ENCODE measurements at places on chromosomes 13 and 19.

DNA sequence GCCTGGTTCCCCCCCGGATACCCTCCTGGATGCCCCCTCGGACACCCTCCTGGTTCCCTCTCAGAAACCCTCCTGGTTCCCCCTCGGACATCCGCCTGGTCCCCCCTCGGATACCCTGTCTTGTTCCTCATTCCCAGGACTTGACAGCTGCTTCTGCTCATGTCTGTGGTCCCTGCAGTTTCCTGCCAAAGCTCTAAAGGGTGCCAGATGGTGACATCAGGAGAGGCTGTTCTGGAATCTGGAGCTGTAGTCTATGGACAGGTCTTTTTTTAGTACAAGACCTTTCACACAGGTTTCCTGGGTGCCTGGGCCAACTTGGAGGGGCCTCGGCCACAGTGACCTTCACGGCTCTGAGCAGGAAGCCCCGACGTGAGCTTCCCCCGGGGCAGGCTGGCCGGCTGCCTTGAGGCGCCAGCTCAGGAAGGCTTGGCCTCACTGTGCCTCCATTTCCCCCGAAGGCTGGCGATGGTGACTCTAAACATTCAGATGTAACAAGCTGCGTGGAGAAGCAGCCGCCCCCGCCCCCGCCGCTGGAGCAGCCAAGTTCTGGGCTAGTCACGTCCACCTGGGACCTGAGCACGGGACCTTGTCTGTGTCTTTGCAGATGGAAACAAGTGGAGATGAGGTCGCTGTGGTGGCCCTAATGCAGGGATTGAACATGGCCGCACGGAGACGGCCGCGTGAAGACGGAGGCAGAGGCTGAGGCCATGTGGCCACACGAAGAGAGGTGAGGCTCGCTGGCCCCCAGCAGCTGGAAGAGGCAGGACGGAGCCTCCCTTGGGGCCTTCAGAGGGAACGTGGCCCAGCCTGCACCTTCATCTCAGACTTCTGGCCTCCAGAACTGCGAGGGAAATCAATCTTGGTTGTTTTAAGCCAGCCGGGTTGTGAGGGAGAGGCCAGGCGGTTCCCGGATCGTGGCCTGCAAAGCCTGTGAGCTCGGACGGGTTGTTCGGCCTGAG, 12.7 kb downstream of the SGTA start:
- no peaks in the 10 kb centered on the region for H3K27me3 ChIP-seq
- peak; percentile 82 for ATAC-seq
- H3K4me1 ChIP-seq = no peaks in the 10 kb centered on the region
- H3K27ac ChIP-seq = peak overlapping the region; percentile 2
- peaks cover 50% of the 10 kb centered on the region for H3K36me3 ChIP-seq
- no peak overlapping the region for H3K4me3 ChIP-seq

DNA sequence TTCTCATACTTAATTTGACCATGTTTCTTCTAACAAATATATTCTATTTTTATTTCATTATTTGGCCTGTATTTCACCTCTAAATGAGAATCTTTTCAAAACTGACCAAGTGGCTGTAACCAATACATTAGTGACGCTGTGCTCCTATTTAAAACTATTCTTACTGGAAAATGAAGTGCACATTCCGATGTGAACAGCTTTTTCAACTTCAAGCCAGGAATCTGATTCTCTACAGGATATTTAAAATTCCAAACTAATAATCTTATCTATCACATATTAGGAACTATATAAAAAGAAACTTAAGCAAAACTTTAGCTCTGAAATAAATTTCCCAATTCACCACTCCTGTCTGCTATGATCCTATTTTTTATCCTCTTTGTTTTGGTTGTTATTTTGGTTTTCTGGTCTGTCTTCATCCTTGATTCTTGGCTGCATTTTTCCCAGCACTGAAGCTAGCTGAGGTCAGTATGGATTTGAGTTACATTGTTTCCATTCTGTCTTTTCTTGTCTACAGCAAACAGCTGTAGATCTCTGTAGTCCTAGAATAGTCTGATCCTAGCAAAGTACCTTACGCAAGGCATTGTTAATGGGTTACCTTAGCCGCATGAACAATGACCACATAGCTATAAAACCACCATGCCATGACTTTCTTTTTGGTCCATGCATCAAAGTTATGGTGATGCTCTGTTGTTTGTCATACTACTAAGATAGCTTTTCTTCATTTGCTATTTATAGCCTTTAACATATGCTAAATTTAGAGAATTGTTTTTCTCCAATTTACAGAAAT, 748.6 kb upstream of the SPRY2 start:
- ATAC-seq = no peak
- no peaks in the 10 kb centered on the region for H3K4me1 ChIP-seq
- H3K4me3 ChIP-seq = no peak overlapping the region
- H3K27ac ChIP-seq = no peak overlapping the region
- no peaks in the 10 kb centered on the region for H3K27me3 ChIP-seq
- H3K36me3 ChIP-seq = no peaks in the 10 kb centered on the region

DNA sequence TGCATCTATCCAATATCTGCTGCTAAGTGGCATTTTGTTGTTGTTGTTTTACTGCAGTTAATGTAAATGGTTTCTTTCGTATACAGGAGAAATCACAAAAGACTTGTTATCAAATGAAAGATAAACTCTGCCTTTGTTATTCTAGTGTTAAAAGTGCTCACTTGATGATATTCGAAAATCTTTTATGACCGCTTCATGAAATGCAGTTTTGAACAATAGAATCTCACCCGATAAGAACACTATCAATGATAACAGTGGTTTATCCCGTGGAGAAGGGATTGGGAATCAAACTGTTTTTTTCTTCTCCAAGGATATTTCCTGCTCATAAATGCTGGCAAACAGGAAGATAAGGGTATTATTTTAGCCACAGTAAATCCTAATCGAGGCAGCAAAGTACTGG, 1366.3 kb downstream of the OLFM4 start:
- no peak overlapping the region for H3K4me3 ChIP-seq
- ATAC-seq = no peak
- H3K27ac ChIP-seq = no peak overlapping the region
- H3K27me3 ChIP-seq = no peaks in the 10 kb centered on the region

DNA sequence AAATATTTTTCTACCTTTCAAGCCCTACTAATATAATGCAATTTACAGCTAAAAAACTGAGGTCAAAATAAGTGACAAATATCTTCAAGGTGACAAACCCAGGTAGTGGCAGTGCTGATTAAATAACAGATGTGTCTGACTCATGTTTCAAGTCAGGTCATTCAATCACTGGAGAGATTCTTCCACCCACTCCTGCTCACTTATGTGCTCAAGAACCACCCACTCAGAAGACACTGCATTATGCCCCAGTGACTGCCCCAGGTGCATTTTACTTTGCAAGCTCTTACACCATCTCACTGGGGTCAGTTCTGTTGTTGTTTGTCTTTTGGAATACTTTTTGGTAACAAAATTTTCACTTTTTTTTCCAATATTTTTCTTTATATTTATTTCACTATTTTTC, 2.2 kb downstream of the ZNF100 start:
- H3K36me3 ChIP-seq = no peaks in the 10 kb centered on the region
- ATAC-seq = no peak
- H3K4me1 ChIP-seq = peaks cover 21% of the 10 kb centered on the region
- H3K27me3 ChIP-seq = no peaks in the 10 kb centered on the region

DNA sequence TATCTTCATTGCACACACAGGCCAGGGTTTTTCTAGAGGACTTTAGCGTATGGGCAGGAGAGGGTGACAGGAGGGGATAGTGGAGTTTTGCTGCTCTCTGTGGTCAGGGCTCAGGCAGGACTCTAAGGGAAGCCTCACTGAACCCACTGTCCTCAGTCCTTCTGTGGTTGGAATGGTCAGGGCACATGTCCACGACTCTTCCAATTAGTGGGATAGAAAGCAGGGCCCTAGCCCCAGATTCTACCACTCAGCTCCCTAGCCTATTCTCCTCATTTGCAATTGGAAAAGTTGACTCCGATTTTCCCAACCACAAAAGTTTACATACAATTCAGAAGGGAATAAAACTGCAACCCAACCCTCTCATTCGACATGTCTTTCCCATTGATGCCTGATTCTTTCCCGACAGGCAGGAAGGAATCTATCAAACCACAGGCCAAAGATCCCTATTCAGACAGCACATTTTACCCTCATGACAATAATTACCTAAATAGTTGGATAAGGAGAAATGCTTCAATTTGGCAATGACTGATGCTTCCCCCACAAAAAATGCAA, 38.2 kb downstream of the TGDS start:
- no peaks in the 10 kb centered on the region for H3K27me3 ChIP-seq
- no peaks in the 10 kb centered on the region for H3K4me1 ChIP-seq
- no peak overlapping the region for H3K27ac ChIP-seq
- H3K4me3 ChIP-seq = no peak overlapping the region
- ATAC-seq = no peak

DNA sequence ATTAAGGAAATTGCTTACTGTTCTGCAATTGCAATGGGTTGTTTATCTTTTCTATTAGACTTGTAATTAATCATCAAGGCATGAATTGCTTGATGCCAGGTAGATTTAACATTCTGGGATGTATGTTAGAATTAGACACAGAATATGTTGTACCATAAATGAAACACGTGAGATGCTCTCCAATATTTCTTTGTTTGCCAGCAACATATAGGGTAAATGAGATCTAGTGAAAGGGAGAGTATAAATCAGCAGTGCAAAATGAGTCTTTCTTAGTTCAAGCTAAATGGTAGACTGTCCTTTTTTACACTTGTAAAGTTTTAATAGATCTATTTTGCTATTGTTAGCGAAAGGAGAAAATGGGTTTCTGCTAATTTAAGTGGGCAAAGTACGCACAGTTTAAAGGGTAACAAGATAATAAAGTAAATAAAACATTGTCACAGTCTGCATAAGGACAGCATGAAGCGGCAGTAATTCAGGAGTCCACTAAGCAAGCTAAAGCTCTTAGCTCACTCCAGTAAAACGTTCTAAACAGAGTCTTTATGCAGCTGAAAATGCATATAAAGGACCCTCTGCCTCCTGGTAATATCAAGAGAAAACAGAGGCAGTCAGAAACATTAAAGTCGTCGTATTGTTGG, 1137.1 kb downstream of the OLFM4 start:
- H3K27ac ChIP-seq = no peak overlapping the region
- H3K27me3 ChIP-seq = no peaks in the 10 kb centered on the region
- no peak for ATAC-seq
- H3K36me3 ChIP-seq = no peaks in the 10 kb centered on the region
- no peaks in the 10 kb centered on the region for H3K4me1 ChIP-seq

DNA sequence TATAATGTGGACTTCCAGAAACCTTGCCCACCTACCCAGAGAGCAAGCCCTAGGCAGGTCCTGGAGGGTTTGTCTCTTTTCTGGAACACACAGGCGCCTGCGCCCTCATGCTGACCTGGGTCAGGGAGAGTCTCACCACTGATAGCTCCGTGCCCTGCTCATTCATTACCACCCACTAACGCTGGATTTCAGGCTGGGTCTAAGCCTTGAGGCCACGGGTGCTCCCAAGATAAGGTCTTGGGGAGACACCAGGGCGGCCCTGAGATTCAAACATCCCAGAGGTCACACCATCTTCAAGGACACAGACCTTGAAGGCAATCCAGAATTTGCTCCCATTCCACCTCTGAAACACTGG, 5.1 kb downstream of the S1PR2 start:
- no peaks in the 10 kb centered on the region for H3K4me1 ChIP-seq
- no peak overlapping the region for H3K4me3 ChIP-seq
- H3K36me3 ChIP-seq = no peaks in the 10 kb centered on the region
- H3K27me3 ChIP-seq = no peaks in the 10 kb centered on the region
- H3K27ac ChIP-seq = no peak overlapping the region

DNA sequence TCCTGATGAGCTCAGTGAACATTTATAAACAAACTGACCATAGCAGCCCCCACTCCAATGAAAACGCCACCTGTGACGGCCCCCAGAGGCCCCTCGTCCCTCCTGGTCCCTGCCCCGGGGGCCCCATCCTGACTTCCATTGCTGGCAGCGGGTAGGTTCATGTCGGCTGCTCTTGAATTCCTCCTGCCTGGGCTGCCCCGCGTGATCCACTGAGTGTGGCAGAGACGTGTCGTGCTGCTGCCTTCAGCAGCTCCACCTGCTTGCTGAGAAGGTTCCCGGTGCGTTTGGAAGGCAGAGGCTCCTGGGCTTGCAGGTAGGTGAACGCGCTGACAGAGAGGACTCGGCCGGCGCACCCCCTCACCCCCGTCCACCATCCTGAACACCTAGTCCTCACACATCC, 11.6 kb downstream of the C2CD4C start:
- no peaks in the 10 kb centered on the region for H3K4me1 ChIP-seq
- H3K36me3 ChIP-seq = no peaks in the 10 kb centered on the region
- H3K4me3 ChIP-seq = no peak overlapping the region
- peaks cover 43% of the 10 kb centered on the region for H3K27me3 ChIP-seq

- H3K36me3 ChIP-seq = no peaks in the 10 kb centered on the region
- no peak overlapping the region for H3K27ac ChIP-seq
- no peak overlapping the region for H3K4me3 ChIP-seq
- no peaks in the 10 kb centered on the region for H3K4me1 ChIP-seq
- no peaks in the 10 kb centered on the region for H3K27me3 ChIP-seq
- ATAC-seq = no peak
Observed at GRCh38 chr13:47299304-47299703, 402.5 kb upstream of the HTR2A start.

- H3K4me1 ChIP-seq = peaks cover 42% of the 10 kb centered on the region
- H3K4me3 ChIP-seq = no peak overlapping the region
- no peaks in the 10 kb centered on the region for H3K36me3 ChIP-seq
- no peak overlapping the region for H3K27ac ChIP-seq
Observed at GRCh38 chr13:99214232-99214631, 13.6 kb downstream of the UBAC2 start.

GRCh38 chr19:41426116-41426841, 895 bp downstream of the B3GNT8 start:
- H3K27ac ChIP-seq = peak overlapping the region; percentile 85
- ATAC-seq = no peak
- peaks cover 20% of the 10 kb centered on the region for H3K4me1 ChIP-seq
- peaks cover 65% of the 10 kb centered on the region for H3K36me3 ChIP-seq

DNA sequence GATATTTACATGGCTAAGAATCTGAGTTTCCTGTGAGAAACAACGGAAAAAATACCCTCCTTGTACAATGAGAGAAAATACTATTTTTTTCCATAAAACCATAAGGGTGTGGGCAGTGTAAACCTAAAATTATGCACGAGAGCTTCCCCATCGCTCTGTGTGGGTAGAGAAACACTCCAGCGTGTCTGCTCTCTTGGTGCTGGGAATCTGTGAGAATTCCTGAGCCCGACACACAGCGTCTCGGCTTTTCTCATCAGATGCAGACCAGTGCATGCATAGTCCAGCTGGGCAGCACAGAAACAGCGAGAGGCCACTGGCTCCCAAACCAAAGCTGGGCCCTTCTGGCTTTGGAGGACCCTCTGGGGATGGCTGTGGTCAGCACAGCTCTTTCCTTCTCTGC, 12.0 kb downstream of the PLPP2 start:
- H3K27me3 ChIP-seq = peaks cover 63% of the 10 kb centered on the region
- no peak overlapping the region for H3K27ac ChIP-seq
- ATAC-seq = no peak
- no peak overlapping the region for H3K4me3 ChIP-seq

DNA sequence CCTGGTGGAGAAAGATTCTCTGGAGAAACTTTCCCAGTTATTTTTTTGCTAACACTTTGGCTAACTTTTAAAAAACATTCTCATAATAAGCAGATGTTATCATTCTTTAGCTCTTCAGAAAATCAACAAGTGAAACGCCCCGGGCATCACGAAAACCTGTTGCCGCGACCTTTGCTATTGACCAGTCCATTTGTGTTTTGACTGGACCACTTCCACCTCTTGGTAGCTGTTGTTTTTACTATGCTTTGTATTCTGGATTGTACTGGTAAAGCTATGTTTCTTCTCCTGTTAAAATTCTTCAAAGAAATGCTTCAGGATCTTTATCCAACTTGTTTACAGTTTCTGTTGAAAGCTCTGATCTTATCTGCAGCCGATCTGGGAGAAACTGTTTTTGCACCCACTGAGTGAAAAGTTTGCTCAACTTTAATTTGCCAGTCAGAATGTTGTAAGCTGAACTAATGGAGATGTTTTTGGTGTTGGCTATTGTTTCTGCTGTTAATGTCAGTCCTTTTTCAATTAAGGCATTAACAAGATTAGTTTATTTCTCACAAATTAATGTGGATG, 23.3 kb downstream of the UFM1 start:
- no peak overlapping the region for H3K4me3 ChIP-seq
- H3K27me3 ChIP-seq = no peaks in the 10 kb centered on the region
- ATAC-seq = no peak

Data from gastroesophageal sphincter (tissue), 4 donors.